SJSA1 (cell line): ENCODE measurements at places on chromosomes 2 and 18. TPM values are rescaled to one million over a fixed set of nuclear protein-coding genes. Genes with fewer than 3 reads are reported as not detected.

GRCh38 chr2:99865818-99866676 lies 276.3 kb downstream of the AFF3 start:
- no peak overlapping the region for H3K27ac ChIP-seq
- no peaks in the 10 kb centered on the region for H3K27me3 ChIP-seq
- DNase-seq = no peak
- no peak overlapping the region for H3K4me3 ChIP-seq
- H3K4me1 ChIP-seq = peaks cover 4% of the 10 kb centered on the region; the same call in 1 of the 2 replicates
- H3K36me3 ChIP-seq = no peaks in the 10 kb centered on the region

DNA sequence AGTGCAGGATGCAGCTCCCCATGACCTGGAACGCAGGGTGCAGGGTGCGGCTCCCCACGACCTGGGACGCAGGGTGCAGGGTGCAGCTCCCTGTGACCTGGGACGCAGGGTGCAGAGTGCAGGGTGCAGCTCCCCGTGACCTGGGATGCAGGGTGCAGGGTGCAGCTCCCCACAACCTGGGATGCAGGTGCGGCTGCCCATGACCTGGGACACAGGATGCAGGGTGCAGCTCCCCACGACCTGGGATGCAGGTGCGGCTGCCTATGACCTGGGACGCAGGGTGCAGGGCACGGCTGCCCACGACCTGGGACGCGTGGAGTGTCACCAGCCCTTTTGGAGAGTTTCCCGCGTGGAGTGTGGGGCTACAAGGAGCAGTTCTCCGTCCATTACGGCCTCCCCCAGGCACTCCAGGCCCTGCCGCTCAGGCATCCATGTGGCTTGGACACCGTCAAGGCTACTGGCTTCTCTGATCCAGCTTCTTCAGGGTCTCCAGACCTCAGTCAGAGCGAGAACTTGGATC lies 38.7 kb downstream of the PXDN start:
- no peak overlapping the region for H3K4me3 ChIP-seq
- peaks cover 24% of the 10 kb centered on the region for H3K4me1 ChIP-seq
- DNase-seq = no peak
- H3K27me3 ChIP-seq = no peaks in the 10 kb centered on the region
- peaks cover 24% of the 10 kb centered on the region for H3K36me3 ChIP-seq

GRCh38 chr18:66900837-66901236 lies 296.9 kb upstream of the CDH19 start:
- DNase-seq = no peak
- H3K4me1 ChIP-seq = no peaks in the 10 kb centered on the region

Gene TNFRSF11A
- not detected in 2 replicates for total RNA-seq

DNA sequence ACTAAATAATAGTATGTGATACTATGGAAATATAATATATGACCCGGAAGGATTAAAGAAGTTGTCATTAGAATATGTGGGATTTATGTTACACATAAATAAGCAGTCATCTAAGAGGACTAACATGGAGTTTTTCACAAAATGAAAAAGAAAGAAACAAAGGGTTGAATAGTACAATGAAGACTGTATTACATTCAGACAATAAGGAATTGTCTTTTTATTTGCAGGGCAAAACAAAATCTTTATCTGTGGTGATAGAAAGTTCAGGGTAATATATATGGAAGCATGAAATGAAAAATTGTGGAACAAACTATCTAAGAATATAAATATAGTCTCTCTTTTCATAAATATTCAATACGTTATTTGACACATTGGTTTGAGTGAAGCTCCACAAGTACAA lies 5.8 kb downstream of the ERMN start:
- H3K4me3 ChIP-seq = no peak overlapping the region
- no peak for DNase-seq
- H3K27ac ChIP-seq = no peak overlapping the region
- H3K4me1 ChIP-seq = no peaks in the 10 kb centered on the region

DNA sequence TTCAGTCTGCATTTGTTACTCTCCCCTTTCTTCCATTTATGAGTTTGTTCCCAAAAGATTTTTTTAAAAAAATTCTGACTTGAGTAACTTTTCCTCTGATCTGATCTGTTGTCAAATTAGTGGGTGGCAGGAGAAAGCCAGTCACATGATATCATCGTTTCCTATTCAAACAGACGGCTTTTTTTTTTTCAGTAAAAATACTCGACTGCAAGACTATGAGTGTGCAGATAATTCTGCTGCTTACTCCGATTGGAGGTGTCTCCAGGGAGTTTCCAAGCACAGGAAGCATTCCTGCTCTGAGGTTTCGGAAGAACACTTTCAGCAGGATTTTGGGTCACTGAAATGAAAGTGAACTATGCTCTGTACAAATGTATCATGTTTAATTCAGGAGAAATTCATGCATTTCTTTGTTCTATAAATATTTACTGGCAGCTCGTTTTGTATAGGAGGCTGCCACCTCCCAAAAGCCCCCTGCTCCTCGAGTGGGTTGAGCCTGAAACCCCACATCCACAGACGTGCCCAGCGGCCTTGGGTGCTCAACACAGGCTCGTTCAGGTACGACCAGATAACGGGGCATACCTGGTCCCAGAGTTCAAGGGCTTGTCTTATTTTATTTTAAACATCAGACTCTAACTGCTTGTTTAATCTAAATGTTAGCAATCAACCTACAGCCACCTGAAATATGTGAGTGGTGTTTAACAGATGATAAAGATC lies 126.9 kb upstream of the ZNF516 start:
- no peaks in the 10 kb centered on the region for H3K36me3 ChIP-seq
- no peak overlapping the region for H3K27ac ChIP-seq
- H3K27me3 ChIP-seq = no peaks in the 10 kb centered on the region; the same call in 1 of the 2 replicates
- peak; percentile 13 for DNase-seq

DNA sequence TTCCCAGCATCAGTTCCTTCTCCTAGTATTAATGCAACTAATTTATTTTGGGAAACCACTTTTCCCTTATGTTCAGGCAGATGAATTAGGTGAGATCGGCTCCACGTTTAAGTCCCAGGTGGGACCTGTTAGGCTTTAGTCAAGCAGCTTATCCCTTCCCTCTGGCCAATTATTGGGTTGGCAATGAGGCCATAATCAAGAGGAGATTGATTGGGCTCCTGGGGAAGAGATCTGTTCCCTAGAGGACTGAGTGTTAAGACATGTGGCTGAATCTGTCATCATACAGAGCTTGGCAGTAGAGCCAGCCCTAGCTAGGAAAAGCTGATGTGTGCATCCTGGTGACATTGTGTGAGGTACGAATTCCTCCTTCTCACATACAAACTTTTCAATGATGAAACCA lies 104.4 kb downstream of the PTH2R start:
- no peaks in the 10 kb centered on the region for H3K27me3 ChIP-seq
- H3K4me1 ChIP-seq = no peaks in the 10 kb centered on the region
- DNase-seq = no peak
- H3K27ac ChIP-seq = no peak overlapping the region
- no peaks in the 10 kb centered on the region for H3K36me3 ChIP-seq

DNA sequence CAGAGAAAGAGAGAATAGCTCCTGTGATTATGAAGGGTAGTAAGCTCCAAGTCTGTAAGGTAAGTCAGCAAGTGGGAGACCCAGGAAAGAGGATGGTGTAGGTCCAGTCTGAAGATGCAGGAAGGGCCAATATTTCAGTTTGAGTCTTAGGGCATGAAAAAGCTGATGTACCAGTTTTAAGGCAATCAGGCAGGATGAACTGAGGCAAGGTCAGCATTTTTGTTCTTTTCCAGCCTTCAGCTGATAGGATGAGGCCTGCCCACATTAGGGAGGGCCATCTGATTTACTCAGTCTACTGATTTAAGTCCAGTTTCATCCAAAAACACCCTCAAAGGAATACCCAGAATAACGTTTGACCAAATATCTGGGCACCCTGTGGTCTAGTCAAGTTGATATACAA lies 347.3 kb downstream of the CMPK2 start:
- H3K27me3 ChIP-seq = no peaks in the 10 kb centered on the region
- H3K4me3 ChIP-seq = no peak overlapping the region
- H3K4me1 ChIP-seq = no peaks in the 10 kb centered on the region
- no peak overlapping the region for H3K27ac ChIP-seq

GRCh38 chr2:174145827-174146226 lies 102.5 kb downstream of the OLA1 start:
- DNase-seq = no peak
- H3K36me3 ChIP-seq = peaks cover 2% of the 10 kb centered on the region; the same call in 1 of the 2 replicates
- no peaks in the 10 kb centered on the region for H3K4me1 ChIP-seq
- no peak overlapping the region for H3K4me3 ChIP-seq
- no peaks in the 10 kb centered on the region for H3K27me3 ChIP-seq
- no peak overlapping the region for H3K27ac ChIP-seq

Gene SLC9A4
- not detected in 2 replicates for total RNA-seq

Gene UGT1A8
- total RNA-seq = not detected in 2 replicates

DNA sequence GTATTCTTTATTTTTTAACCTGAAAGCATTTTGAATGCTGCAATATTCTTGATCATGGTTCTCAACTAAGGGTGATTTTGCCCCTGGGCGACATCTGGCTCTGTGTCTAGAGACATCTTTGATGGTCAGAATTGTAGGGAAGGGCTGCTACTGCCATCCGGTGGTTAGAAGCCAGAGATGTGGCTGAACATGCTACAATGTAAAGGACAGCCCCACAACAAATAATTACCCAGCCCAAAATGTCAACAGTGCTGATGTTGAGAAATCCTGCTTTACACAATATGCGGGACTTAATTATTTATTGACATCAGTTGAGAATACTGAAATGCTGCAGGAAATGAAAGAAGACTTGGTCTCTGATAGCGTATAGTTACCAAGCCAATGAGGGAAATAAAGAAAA lies 37.5 kb upstream of the SERPINB2 start:
- peaks cover 9% of the 10 kb centered on the region for H3K27me3 ChIP-seq
- peak; percentile 58 for DNase-seq
- no peak overlapping the region for H3K27ac ChIP-seq
- H3K36me3 ChIP-seq = no peaks in the 10 kb centered on the region

DNA sequence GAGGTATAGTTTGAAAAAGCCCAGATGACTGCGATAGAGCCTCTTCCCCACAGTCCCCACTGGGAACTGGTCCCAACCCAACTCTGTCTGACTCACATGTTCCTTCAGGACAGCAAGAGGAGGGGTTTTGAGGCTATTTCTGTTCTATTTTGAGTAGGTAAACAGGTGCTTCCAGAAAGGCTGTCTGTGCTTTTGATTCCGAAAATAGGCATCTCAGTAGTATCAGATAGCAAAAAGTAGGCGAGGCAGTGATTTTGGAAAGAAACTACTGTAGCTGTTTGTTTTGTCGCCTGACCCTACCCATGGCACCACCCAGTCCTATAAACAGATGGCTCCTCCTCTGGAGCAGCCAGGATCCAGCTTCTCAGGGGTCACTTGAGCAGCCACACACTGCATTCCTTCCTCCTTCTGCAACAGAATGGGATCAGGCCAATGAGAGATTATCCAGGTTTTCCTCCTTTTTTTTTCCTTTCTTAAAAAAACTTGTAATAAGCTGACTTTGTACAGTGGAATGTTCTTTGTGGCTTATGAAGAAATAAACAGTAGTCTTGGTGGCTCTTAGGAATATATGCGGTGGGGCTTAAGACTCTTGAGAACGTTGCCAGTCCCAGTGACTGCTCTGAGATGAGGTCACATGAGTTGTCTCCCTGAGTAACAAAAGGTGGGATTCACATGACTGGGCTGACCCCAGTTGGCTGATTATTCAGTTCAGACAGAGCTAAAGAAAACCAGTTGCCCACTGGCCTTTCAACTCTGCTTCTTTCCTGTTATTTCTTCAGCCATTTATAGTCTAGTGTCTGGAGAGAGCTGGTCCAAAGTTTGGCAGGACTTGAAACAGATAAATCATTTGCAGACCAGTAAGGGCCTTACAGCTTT lies 98.6 kb downstream of the KCNS3 start:
- peak; percentile 92 for DNase-seq
- no peaks in the 10 kb centered on the region for H3K36me3 ChIP-seq
- peak overlapping the region; percentile 95 for H3K27ac ChIP-seq
- H3K4me1 ChIP-seq = peaks cover 41% of the 10 kb centered on the region
- H3K4me3 ChIP-seq = no peak overlapping the region

DNA sequence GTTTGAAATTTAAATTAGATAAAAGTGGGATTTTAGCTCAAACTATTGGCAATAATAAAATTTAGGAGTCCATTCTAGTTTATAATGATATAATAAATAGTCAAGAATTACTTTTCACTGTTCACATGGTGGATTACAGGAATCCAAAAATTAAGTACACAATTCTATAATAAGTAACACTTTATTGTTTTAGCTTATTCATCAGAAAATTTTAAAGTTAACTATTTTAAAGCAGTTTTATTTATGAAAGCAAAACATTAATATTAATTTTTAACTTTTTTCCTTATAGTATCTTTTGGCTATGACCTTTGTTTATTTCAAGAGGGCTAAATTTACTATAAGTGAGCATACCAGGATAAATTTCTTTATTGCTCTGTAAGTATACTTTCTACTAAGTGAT lies 11.4 kb downstream of the SPDYA start:
- no peak for DNase-seq
- no peaks in the 10 kb centered on the region for H3K4me1 ChIP-seq
- no peak overlapping the region for H3K4me3 ChIP-seq
- H3K27ac ChIP-seq = no peak overlapping the region
- no peaks in the 10 kb centered on the region for H3K36me3 ChIP-seq

Gene RIT2
- total RNA-seq = not detected in 2 replicates

Gene PSMA8
- total RNA-seq = not detected in 2 replicates

DNA sequence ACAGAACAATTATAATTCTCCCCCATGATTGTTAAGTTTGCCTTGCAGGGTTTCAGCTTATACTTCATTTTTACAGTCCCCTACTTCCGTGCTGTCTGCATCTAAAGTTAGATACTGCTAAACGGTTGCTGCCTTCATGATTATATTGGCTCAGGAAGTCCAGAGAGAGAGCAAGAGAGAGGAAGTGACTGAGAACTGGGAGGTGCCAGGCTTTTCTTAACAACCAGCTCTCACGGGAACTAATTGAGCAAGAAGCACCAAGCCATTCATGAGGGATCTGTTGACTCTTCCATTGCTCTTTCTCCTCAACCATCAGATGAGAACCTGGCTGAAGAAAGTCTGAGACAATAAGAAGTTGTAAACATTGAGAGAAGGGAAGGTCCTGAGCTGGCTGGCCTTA lies 125.5 kb upstream of the SIX2 start:
- no peaks in the 10 kb centered on the region for H3K36me3 ChIP-seq
- H3K27ac ChIP-seq = no peak overlapping the region

Gene SIGLEC15
- 0.06 and 0.68 TPM in 2 replicates for total RNA-seq

GRCh38 chr2:20599001-20599600 lies 51.8 kb downstream of the HS1BP3 start:
- peaks cover 29% of the 10 kb centered on the region for H3K4me1 ChIP-seq
- peaks cover 9% of the 10 kb centered on the region; the same call in 1 of the 2 replicates for H3K36me3 ChIP-seq
- no peak overlapping the region for H3K4me3 ChIP-seq
- no peak for DNase-seq
- no peaks in the 10 kb centered on the region for H3K27me3 ChIP-seq

Gene PPP1R7
- 140 and 159 TPM in 2 replicates for total RNA-seq

DNA sequence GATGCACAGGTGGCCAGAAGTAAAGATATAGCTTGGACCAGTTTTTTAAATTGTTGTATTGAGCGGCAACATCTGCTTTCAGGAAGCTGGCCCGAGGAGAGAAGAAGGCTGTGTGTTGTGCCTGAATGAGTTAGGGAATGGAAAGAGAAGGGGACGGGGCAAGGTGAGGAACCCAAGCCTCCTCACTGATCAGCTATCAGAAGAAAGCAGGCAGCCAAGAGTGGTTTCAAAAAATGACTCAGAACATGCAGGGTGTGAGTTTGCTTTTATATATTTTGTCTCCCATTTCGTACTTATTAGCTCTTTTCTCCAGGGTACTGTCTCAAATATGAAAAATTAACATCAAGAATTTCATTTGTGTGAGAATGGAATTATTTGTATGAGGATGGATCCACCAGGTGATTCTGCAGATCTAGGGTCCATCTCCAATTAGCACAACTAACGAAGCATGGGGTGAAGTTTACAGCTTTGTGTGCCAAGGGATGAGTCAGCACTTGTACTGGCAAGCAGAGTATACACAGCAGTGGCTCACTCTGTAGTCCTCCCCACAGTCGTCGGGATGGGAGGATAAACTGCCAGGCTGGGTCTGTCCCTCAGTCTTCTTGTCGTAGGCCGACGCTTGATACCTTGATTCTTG lies 175.7 kb downstream of the PIEZO2 start:
- no peaks in the 10 kb centered on the region for H3K4me1 ChIP-seq
- no peak overlapping the region for H3K27ac ChIP-seq
